Renal pelvis (tissue), 12 donors: ENCODE measurements at places on chromosomes 11 and 22. TPM values are rescaled to one million over a fixed set of nuclear protein-coding genes. Genes with fewer than 3 reads are reported as not detected.

GRCh38 chr22:33112580-33112979 lies 54.4 kb upstream of the SYN3 start:
- no peak for DNase-seq

- peak; percentile 57 for DNase-seq
Measured at GRCh38 chr11:9748361-9748970, 84.6 kb downstream of the SWAP70 start.

The NPTXR gene
- 4.4 TPM for polyA plus RNA-seq

GRCh38 chr22:29879753-29880152 lies 3.2 kb upstream of the MTMR3 start:
- DNase-seq = no peak

The BATF2 gene
- 3.2 TPM for polyA plus RNA-seq

The TNNI2 gene
- 6.6 TPM for polyA plus RNA-seq

The DRICH1 gene
- polyA plus RNA-seq = 2.5 TPM

DNA sequence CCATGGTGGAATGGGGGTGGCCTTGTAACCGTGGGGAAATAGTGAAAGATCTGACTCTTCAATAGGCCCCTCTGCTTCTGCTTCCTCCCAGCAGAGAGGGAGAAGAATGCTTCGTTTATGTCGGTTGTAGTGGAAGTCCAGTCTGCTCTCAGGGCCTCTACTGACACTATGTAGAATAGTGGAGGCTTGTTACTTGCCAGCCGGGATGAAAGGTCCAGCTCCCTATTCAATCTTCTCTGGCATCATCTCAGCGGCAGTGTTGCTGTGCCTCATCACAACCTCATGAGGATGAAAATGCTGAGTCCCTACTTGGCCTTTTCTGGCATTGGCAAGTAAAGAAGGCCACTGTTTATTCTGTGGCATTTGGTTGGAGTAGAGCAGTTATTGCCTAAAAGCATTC lies 820.9 kb upstream of the TENM4 start:
- no peak for DNase-seq

- DNase-seq = peak; percentile 83
Measured at GRCh38 chr11:75241036-75241905, 697 bp downstream of the TPBGL start.

GRCh38 chr11:60905047-60905446 lies 1.3 kb downstream of the PRPF19 start:
- no peak for DNase-seq

DNA sequence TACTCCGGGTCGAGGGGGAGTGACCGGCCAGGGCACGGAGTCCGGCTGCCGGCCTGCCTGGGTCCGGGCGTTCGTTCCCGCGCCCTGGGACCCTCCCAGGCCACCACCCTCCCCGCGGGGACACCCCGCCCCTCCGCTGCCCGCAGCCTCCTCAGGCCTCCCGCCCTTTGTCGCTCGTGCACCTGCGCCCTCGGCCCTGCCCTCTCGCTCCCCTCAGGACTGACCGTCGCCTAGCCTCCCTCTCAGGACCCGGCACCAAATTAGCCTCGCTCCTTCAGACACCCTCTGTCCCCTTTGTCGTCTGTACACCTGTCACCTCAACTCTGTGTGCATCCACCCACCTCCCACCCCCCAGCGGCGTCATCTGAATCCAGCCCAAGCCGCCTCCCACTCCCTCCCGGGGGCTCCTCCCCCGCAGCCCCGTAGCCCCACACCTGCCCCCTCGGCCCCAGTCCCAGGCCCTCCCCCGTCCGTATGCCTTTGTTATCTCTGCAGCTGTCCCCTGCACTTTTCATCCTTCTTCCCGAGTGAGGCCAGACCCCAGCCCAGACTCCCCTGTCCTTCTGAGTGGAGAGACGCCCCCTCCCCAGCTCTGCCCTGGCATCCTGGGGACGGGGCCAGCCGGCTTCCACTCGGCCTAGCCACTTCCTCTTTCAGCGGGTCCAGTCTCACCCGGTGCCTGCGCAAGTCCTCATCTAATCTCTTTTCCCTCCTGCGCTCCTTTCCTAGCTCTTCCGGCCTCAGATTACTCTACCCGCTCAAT lies 643 bp downstream of the TIGD3 start:
- no peak for DNase-seq

- DNase-seq = no peak
Measured at GRCh38 chr11:119065369-119065768, 2.2 kb upstream of the VPS11 start.

DNA sequence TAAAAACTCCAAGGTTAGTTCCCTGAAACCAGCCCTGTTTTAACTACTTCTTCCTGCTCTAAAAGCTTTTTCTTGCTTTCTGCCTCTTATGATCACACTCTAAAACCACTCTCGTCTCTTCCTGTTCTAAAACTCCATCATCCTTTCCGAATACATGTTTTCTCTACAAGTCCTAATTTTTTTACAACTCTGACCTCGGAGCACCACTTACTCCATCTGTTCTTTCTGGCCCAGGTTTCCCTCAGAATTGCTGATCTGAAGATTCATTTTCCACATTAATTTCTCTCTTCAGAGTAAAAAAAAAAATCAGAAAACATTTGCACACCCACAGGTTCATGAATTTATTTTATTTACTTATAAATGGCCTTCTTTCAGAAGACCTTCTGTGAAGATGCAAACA lies 265.7 kb upstream of the CADM1 start:
- DNase-seq = no peak

The TRABD gene
- polyA plus RNA-seq = 27.2 TPM

- DNase-seq = no peak
Measured at GRCh38 chr11:37929100-37929653, 1331.1 kb upstream of the RAG2 start.

The MMP27 gene
- polyA plus RNA-seq = not detected

GRCh38 chr11:67691149-67691548 lies 16.7 kb upstream of the ALDH3B2 start:
- no peak for DNase-seq
